CD4-positive, alpha-beta memory T cell (primary cell): ENCODE measurements at places on chromosomes 4 and X.

DNA sequence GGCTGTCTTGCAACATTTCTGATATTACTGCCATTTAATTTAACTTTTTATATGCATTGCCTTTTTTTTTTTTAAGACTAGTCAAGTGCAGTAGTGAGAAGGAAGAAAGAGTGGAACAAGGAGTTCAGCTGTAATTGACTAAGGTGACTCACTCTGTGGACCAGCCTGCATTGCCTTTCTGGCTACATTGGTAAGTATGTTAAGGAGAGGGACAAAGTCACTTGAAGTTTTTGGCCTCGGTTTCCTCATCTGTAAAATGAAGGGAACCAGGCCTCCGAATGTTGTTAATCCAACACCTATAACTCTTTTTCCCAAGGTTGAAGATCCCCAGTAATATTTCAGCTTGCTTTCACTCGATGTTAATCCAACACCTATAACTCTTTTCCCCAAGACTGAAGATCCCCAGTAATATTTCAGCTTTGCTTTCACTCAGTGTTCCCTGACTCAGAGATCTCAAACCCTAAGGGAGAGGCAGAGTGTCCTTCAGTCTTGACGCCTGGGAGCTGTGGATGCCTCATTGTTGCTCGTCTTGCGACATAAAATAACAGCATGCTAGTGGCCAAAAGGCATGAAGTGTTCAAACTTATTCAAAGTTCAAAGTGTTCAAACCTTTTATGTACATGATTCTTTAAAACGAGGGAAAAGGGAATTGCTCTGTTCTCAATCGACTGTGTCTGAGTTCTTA lies 102.0 kb downstream of the SORBS2 start:
- no peak for DNase-seq

GRCh38 chr4:15436513-15436912 lies 8.7 kb downstream of the C1QTNF7 start:
- no peak for DNase-seq

- DNase-seq = no peak
Measured at GRCh38 chr4:2250357-2251072, 8.6 kb upstream of the HAUS3 start.

- peak; percentile 52 for DNase-seq
Measured at GRCh38 chrX:124406294-124407014, 60.1 kb downstream of the SH2D1A start.

- DNase-seq = no peak
Measured at GRCh38 chr4:81196126-81196650, 18.8 kb downstream of the PRKG2 start.

DNA sequence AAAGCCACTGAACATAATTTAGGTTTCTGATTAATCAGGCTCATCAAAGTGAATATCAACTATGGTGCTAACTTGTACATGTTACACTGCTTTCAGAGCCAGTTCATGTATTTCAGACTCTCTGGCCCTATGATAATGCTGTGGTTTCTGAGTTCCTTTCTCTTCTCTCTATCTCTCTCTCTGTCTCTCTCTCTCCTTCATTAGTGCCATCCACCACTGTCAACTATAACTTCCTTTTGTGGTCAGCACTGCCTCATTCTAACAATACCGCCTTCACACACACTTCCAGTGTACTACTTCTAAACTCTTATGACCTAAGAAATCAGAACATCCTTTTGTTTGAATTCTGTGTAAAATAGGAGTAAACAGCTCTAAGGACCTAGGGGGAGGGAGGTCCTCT lies 907.1 kb downstream of the RPA4 start:
- DNase-seq = peak; percentile 2

GRCh38 chr4:75211422-75211821 lies 278.5 kb downstream of the PARM1 start:
- DNase-seq = no peak

DNA sequence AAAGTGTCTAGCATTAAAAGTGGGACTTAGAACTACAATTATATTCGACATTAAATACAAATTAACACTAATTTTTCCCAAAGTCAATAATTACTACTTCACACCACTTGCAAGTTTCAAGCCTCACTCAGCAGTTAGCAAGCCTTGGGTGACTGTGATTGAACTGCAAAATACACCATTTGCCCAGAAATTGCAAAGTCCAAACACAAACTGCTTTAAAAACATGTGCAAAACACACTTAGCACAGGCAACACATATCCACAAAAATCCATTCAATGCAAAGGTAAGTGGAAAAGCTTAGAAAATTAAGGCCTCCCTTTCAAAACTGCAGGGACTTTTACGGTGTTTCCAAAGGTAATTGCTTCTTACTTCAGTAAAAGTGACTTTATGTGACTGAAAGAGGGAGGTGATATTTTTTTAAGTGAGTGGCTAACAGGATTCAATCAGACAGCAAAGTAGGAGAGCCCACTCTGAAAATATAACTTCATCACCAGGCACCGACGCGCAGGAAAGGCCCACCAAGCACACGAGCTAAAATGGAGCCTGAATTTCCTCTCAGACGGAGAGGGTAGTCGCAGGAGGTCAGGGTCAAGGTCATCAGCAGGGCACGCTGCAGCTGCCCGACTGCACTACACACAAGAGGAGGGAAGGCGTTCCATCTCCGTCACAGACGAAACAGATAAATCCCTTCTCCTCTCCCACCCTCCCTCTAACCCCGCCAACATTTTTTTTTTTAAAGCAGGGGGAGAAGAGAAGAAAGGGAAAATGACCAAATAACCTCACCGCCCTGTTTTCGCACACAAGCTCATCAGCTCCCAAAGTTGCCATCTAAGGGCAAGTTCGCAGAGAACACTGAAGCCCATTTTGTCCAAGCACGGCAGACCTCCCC lies 3.1 kb downstream of the ZNF827 start:
- DNase-seq = no peak

DNA sequence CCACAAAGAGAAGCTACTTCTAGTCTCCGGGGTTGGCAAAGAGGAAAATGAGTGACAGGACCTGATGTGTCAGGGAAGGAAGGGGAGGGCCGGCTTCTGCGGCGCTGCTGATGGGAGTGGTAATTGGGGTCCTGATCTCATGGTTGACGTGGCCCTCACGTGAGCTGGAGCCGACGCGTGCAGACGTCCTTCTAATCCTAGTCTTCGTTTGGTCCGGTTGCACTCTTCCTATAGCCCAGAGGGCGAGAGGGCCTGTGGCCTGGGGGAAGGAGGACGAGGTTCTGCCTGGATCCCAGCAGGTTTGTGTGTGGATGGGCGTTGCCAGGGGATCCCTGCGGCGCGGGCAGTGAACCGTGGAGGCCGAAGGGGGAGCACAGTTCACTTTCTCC lies at the start of gene ARMCX1:
Gene ARMCX1 (plus strand): TSS at position 186 of the 389 bp plus-strand sequence. CDS start 2,384 bp downstream, outside the sequence.
- DNase-seq = peak; percentile 4

DNA sequence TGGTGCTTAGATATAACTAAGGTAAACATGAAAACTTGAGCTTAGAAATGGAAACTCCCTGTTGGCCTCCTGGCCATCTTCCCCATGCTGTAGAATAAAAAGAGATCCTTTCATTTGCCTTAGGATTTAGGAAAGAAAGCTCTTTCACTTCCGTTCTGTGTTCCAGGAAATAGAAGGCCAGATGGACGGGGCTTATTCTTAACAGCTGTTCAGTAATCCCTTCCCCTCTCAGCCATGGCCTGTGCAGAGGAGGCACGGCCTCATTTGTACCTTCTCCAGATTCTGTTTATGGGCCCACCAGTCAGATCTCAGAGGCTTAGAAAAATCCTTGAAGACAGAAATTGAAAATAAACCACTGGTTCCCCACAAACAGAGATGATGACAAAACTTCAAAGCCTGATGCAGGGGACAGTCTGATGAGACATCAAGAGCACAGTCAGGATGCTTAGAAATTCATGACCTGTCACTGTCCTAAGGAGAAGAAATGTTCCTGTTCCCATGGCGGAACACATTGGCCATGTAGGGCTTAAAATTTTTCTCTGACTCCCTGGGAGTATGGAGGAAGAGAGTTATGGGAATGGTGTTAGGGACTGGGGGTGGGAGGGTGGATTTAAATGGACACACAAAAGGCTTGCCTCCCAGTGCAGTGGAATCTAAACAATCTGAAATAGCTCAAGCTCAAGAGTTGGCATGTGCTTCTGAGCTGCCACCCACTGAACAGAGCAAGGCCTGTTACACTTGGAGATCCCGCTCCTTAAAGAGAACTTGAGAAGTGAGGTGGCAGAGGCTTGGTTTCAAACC lies 188.8 kb downstream of the SOWAHB start:
- DNase-seq = no peak

GRCh38 chrX:16992951-16993350 lies 46.5 kb downstream of the REPS2 start:
- DNase-seq = no peak

DNA sequence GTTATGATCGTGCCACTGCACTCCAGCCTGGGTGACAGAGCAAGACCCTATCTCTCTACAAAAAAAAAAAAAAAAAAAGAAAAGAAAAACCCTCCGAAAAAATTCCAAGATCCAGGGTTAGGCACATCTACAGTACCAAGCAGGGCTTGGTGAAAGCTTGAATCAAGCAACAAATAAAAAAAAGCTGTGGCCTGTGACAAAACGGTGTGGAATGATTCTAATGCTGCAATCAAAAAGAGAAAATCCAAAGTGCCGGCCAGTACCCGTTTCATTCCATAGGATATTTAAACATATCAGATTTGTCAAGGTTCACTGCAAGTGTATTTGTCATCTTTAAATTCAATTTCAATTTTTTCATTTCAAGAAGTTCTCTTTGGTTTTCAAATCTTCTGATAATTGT lies 20.5 kb downstream of the RWDD4 start:
- no peak for DNase-seq

DNA sequence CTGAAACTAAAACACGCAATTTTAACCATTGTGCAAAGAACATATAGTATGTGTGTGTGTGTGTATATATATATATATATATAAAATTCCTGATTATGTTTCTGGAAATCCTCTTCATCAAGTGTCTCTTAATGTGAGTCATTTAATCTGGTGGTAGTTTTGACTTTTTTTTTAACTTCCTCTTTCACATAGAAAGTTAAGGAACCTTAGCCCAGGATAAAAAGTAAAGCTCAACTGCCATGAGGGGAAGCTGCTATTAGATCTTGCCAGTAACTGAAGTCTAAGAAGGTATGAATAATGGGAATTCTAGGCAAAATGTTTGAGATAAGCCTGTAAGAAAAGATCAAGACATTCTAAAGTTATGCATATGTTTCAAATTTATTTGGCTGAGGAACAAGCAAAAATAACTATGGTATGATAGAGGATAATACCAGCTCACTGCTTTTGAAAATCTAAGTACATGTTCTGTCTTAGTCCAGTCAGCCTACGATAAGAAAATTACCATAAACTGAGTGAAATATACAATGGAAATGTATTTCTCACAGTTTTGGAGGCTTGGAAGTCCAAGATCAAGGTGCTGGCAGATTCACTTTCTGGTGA lies 757.0 kb downstream of the TRAM1L1 start:
- DNase-seq = no peak

DNA sequence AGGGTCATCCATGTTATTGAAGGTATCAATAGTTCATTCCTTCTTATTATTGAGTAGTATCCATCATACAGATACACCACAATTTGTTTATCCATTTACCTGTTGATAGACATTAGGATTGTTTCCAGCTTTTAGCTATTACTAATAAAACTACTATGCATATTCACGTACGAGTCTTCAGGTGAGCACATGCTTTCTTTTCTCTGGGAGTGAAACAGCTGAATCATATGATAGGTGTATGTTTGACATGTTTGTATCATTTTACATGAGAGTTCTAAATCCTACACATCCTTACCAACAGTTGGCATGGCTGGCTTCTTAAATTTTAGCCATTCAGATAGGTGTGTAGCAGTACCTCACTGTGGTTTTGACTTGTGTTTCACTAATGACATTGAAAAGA lies 556.6 kb upstream of the DIPK2B start:
- DNase-seq = no peak

DNA sequence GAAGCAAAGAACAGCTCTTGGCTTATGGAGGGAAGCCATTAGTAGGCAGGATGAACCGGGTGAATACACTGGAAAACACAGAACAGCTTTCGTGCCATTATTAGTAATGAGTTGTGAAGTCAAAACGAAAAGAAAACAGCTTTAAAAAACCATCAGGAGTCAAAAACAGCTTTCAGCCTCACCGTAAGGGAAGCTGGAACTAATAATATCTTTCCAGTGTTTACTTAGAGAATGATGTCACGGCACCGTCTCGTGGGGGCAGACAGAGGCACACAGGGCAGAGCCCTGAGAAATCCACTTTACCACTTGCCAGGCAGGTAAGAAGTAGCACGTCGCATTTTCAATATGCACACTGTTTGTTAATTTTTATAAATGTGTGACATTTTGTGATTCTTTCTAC lies 37.9 kb upstream of the HMX1 start:
- DNase-seq = no peak

DNA sequence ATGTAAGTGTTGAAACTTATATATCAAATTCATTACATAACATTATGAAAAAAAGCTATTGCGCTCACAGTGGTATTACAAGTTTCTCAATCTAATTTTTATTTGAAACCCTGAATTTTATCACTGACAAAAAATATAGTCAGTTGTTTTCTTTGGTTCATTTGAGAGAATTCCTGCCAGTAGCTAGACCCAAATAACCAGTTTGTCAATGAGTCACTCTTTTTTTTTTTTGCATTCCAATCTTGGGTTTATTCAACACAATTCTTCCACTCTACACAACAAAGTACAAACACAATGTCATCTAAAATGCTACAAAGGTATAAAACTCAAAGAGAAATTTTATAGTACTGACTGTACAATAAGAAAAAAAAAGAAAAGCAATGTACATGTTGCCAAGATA lies 13.1 kb downstream of the HPF1 start:
- DNase-seq = no peak

GRCh38 chr4:140254651-140255299 lies 100.8 kb upstream of the MAML3 start:
- no peak for DNase-seq

DNA sequence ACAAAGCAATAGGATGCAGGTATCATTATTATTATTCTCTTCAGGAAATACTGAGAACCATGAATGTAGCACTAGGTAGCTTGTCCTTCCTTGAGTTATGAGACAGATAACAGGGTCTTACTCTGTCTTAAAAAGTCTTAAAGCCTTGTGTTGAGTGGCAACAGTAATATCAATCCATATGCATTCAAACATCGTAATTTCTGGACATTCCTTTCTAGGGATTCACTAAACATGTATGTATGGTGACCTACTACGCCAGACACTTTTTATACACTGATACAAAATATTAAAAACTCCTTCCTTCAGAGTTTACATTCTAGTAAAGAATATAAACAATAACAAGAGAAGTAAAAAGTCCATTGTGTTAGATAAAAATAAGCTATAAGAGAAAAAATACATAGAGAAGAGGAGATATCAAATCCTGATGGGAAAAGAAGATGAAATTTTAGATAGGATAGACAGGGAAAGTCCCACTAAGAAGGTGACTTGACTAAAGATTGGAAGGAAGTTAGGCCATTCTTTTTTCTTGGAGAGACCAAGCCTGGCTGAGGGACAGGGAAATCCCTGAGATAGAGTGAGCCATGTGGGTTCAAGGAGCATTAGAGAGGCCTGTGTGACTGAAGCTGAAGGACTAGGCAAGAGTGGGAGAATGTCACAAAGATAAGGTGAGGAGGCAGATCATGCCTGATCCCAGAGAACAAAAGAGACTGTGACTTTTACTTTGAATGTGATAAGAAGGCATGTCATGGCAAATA lies 5.0 kb upstream of the DDX60L start:
- DNase-seq = no peak

- no peak for DNase-seq
Measured at GRCh38 chr4:74038425-74039314, at the start of gene CXCL3. Gene CXCL3 (minus strand): TSS chr4:74038689. CDS start chr4:74038611, 78 bp downstream.

- DNase-seq = no peak
Measured at GRCh38 chr4:153765894-153766293, 6.1 kb upstream of the RNF175 start.
